G401 (cell line): ENCODE measurements at places on chromosomes 7 and 10.

GRCh38 chr7:32936689-32937088 lies 20.6 kb upstream of the FKBP9 start:
- DNase-seq: no peak

DNA sequence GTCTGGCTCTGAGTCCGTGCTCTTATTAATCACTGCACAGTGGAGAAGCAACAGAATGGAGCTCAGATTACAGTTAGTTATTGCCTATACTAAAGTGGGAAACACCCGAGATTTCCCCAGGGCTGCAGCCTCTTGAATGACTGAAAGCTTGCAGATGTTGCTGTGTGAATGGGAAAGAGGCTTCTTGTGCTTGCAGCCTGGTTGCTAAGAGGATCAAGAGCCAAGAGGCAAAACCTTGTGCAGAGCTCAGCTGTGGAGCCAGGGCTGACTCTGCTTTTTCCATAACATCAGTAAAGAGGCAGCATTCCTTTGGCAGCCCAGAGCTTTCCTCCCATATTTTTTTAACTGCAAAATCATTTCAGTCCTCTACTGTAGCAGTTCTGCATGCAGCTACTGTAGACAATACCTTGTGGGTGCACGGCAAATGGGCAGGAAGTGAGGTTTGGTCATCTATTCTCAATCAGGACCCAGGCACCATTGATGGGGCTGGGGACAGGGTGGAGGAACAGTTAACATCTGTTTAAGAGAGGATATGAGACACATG lies 86.5 kb downstream of the RALA start:
- DNase-seq: no peak

DNA sequence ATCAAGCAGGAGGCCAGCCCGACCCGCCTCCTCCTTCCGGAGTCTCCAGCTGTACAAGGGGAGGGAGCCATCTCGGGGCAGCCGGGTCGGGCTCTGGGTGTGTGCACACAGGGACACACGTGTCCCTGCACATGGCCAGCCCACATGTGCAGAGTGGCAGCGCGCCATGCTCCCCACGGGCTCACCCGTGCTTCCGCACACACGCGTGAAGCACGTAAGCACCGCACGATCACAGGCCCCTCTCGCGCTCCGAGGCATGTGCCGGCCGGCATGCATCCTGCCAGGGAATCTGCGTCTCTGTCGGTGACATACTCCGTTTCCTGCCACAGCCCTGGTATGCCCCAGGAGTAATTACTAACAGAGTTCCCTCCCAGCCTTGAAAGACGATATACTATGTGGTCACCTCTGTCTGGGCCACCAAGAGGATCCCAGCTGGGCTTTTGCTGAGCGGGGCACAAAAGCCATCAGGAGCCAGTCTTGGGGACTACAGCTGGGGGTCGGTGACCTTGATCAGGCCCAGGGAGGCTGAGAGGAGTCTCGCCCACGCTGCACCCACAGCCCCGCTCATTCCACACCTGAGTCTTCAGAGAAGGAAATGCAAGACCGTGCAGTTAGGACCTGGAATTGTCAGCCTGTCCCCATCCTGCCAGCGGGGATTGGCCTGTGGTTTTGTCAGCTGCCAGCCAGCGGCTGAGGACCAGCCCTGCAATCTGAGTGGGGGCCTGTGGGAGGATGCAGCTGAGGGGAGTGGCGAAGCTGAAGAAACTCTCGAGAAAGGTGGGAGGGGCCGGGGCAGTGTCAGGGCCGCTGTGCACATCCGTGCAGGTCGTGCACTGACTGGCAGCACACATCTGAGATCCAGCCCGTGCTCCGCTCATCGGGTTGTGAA lies 11.0 kb upstream of the LFNG start:
- no peak for DNase-seq

DNA sequence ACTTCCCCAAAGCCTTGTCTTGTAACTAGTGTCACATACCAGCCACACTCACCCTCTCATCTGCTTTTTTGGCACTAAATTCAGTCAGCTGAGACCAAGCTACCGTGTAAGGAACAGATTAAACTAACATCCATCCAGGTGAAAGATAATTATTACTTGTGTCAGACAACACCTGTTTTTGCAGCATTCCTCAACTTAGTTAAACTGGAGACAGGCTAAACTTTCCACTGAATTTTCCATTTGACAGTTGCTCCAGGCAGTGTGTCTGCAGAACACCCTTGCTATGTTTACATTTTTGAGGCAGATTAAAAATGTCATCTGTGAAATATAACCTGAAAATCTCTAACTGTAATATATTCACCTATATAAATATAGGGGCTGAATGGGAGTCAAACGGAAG lies 73.6 kb downstream of the CYP26A1 start:
- DNase-seq: no peak

- no peak for DNase-seq
These were observed 100.1 kb upstream of the BET1 start for GRCh38 chr7:94104301-94104700.
